ENCODE measurements at places on chromosomes 16 and 17. TPM values are rescaled to one million over a fixed set of nuclear protein-coding genes. Genes with fewer than 3 reads are reported as not detected.

- DNase-seq, result no peak
Observed at GRCh38 chr17:33118391-33119075, 126.9 kb downstream of the SPACA3 start.

GRCh38 chr16:54288835-54289241 lies 2.3 kb upstream of the IRX3 start:
- DNase-seq, result no peak

Gene CTRB1
- not detected for total RNA-seq

Gene ENO3
- 0.51 TPM for total RNA-seq

Gene CCDC154
- 0.51 TPM for total RNA-seq
